ENCODE measurements at places on chromosomes 6 and 20.

GRCh38 chr6:98900706-98901105 lies 47.0 kb downstream of the FBXL4 start:
- DNase-seq: no peak

GRCh38 chr20:53330601-53331140 lies 263.0 kb downstream of the ZNF217 start:
- no peak for DNase-seq

DNA sequence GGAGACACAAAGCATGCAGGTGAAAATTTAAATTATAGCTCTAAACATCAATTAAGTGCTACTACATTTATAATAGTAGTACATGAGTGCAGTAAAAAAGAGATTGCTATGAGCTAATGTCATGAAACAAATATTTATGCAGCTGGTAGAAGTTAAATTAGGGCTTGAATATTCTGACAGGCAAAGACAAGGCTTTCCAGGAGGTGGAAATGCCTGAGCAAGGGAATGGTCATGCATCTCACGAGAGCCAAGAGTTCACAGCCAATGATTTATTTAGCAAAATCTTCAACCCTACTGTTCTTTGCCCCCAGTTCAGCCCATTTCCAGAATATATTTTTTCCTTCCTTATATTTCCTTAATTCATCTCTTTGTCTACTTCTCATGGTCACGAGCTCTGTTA lies 128.9 kb downstream of the HIVEP2 start:
- DNase-seq: no peak

- no peak for DNase-seq
These were observed 35.5 kb downstream of the ABHD12 start for GRCh38 chr20:25355011-25355595.

- DNase-seq: no peak
These were observed 8.2 kb downstream of the KCNK5 start for GRCh38 chr6:39221115-39221514.

Data from SK-N-DZ (cell line).